ENCODE measurements at places on chromosomes 5 and 9.
A peak's percentile ranks its signal among the peaks of the same experiment; 100 is the strongest.

DNA sequence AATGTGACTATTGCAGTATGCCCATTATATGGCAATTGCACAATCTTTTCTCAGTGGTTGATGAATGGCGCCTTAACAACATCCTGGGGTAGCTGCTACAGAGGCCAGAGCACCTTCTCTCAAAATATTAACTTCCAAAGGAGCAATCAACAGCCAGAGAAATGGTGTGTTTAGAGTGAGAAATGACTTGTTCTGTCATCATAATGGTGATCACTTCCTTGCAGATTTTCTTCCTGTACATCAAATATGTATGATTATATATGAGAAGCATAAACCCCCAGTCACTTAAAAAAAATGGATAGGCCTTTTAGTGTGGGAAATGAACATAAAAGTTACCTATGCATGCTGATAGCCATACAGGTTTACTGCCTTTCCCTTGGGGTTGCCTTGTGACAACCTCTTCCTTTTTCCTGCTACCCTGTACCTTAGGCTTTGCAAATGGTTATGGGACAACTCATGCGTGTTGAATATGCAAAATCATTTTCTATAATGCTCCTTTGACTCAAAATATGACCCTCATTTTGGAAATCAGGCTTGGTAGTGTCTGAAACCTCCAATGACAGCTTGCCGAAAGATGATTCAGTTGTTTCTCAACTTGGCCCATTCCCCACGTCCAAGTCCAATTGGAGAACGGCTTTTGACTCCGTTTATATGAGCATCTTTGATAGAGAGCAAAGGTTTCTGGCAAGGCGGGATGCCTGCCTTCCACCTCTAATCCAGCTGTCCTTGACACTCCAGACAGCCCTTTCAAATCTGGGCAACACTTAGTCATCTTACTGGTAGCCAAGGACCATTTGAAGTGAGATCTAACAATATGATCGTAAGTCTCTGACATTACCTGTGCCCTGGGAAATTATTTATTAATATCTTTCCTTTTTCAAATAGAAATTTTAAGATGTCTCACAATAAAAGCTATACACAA lies 69.3 kb downstream of the SLC1A1 start:
- no peak for DNase-seq

GRCh38 chr9:98275159-98275558 lies 19.7 kb upstream of the TBC1D2 start:
- DNase-seq = no peak

DNA sequence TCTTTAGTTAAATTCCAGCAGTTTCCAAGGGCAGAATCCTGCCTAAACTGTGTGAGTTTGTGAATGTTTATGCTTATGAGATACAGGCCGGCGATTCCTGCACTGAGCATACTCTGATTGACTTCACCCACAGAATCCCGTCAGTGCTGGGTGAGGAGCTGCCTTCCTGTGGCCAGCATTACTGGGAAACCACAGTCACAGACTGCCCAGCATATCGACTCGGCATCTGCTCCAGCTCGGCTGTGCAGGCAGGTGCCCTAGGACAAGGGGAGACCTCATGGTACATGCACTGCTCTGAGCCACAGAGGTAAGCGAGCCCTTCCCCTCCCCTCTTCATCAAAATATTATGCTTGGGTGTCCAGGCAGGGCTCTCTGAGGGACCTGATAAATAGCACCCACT lies 103.7 kb downstream of the CMYA5 start:
- no peak for DNase-seq

DNA sequence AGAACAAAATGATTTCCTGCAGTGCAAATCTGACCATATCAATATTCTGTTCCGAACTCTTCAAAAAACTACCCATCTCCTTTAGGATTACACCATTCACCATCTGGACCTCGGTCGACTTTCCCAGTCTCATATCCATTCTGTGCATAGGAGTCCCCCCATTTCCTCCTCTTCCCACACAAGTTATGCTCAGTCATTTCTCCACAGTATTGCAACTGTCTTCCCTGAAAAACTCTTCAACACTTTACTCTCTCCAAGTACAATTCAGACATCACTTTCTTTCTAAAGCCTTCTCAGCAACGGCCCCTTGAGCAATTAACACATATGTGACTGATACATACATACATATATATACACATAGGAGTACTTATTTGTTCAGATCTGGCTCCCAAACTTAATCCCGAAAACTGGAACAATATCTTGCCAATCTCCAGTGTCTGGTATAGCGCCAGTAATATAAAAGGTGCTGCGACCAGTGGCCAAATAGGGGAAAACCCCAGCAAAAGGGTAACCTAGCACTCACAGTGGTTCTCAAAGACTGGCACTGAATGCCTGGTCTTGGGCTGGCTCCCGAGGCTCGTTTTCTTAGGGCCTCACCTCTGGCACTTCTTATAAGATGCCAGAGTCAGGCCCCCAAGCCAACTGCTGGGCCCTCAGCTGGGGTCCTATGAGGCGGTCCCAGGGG lies 629 bp downstream of the ZBTB26 start:
- no peak for DNase-seq

GRCh38 chr5:65326922-65327321 lies 154.8 kb downstream of the ADAMTS6 start:
- no peak for DNase-seq

GRCh38 chr5:1161833-1162229 lies 39.6 kb upstream of the SLC6A19 start:
- DNase-seq = no peak

DNA sequence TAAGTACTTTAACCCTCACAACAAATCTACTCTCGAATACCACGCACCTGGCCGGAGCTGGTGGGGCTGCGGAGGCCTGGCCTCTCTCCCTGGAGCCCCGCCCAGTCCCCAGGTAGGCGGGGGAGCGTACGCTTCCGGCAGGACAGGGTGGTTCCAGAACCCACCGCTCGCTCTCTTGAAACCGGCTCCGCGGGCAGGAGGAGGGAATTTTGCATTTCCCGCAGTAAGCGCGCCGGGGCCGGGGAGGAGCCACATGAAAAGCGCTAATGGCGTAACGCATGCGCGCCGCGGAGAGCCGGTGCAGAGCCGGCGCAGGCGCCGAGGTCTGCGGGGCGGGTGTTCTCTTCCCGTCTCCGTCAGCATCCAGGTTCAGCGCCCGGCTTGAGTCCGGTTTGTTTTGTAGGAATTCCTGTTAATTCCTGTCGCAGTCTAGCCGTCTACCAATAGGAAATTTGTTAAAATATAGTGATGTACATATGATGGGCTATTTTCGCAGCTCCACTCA lies 20.8 kb downstream of the CAVIN4 start:
- peak; percentile 80 for DNase-seq

GRCh38 chr9:96020792-96021550 lies 145.5 kb downstream of the ERCC6L2 start:
- no peak for DNase-seq

- DNase-seq = no peak
Measured at GRCh38 chr9:136175616-136176197, 29.2 kb downstream of the LHX3 start.

DNA sequence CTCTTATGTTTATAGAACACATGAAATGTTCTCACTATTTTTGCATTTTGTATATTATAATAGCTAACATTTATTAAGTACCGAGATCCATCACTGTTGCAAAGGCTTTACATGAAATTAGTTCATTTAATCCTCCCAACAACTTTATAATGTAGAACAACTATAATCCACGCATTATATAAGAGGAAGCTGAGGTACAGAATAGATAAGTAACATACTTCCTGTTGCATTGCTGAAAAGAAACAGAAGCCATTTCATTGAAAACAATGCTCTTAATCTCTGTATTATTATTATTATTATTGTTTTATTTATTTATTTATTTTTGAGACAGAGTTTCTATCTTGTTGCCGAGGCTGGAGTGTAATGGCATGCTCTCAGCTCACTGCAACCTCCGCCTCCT lies 7.9 kb upstream of the INSYN2B start:
- DNase-seq = no peak

DNA sequence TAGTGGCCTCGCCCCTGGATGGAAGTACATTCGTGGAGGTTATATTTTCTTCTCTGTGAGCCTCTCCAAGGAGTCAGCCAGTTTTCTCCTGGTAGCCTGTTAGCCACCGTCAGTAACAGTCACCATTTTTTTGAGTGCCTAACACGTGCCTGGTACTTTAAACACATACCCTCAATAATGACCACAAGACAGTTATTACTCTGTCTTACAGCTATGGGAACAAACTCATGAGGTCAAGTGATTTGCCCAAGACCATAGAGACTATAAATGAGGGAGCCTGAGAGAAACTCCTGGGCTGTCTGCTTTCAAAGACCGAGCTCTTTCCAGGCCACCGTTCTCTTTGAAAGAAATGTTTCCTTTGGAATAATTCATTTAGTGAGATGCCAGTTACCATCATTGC lies 90.4 kb downstream of the PALM2AKAP2 start:
- no peak for DNase-seq

DNA sequence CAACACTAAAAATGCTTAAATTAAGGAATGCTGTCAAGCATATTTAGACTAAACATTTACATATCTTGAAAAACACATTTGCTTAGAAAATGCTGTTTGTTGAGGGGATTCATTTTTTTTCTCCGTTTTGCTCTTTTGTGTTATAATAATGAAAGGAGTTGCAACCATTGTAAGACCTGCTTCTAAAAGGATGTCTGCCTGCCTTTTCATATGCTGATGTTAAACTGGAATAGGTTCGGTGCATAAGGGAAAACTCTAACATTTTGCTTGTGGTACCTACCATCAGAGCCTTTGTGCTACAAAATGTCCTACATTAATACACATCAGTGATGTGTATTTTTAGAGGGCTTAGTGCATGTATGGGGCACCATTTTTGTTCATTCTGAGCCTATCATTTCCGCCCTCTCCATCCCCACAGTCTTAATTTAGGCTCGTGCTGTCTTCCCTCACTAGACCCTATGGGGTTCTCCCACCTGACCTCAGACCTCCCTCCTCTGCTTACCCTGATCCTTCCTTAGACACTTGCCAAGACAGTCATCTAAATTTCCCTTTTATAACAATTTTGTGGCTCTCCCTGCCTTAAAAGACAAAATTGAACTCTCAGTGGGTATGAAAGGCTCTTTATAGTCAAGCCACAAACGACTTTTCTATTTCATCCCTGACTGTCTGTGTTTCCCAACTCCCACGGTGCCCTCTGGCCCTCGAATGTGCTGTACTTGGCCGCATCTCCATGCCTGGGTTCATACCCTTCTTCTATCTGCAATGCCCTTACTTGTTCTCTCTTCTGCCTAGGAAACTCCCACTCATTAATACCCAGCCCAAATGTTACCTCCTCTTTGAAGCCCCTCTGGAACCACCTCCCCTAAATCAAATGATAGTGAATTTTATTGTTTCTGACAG lies 61.2 kb downstream of the CMYA5 start:
- DNase-seq = no peak

Measured in NCI-H1694 treated with DMSO at 0.1 percent for 48 hours (cell line).